ENCODE measurements at places on chromosomes 1 and 21.

DNA sequence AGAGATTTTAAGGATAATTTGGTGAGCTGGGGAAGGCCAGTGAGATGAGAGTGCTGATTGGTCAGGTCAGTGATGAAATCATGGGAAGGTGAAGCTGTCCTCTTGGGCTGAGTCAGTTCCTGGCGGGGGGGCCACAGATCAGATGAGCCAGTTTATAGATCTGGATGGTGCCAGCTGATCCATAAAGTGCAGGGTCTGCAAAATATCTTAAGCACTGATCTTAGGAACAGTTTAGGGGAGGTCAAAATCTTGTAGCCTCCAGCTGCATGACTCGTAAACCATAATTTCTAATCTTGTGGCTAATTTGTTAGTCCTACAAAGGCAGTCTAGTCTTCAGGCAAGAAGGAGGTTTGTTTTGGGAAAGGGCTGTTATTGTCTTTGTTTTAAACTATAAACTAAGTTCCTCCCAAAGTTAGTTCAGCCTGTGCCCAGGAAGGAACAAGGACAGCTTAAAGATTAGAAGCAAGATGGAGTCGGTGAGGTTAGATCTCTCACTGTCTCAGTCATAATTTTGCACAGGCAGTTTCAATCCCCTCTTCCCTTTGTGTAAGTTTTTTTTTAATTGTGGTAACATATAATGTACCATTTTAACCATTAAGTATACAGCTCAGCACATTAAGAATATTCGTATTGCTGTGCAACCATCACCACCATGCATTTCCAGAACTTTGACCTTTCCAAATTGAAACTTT, 39.4 kb downstream of the PTAFR start:
- no peak for DNase-seq

GRCh38 chr1:3677484-3677883, 25.2 kb downstream of the TP73 start:
- no peak for DNase-seq

- DNase-seq: no peak
Measured at GRCh38 chr1:180906511-180906910, 6.2 kb upstream of the KIAA1614 start.

DNA sequence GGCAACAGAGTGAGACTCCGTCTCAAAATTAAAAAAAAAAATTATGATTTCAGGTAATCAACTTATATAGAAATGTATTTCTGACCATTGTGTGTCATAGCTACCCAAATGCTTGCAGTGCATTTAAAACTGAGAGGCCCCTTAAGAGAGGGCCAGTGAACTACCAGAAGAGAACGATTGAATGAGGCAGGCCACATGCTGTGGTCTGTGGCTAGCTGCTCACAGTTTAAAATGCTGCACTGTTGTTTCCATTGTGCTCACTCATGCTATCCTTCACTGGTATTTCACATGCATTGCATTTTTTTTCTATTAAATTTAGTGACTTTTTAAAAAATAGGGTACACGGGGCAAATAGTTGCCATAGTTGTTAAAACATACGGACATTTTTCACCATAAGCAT, 26.0 kb downstream of the CHML start:
- no peak for DNase-seq

DNA sequence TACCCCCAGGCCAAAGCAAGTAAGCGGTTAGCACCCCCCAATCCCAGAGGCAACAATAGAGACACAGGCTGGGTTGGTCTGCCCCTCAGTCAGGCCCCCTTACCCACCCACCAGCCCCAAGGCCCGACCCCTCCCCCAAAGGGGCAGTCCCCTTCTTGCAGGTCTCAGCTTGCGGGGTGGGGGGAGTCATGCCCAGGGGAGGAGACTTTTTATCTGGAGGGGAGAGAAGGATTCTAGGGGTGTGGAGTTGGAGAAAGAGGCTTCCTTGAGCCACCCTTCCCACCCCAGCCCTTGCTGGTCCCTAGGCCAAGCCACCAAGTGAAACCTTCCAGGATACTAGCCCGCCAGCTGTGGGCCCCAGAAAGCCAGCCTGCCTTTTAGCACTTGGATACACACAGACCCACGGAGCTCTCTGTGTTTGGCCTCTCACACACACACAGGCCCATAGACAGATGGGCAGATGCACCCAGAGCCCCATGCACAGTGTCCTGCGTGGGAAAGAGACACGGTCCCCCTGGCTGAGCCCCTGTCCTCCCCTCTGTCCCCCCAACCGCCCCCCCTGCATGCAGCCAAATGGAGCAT, 7.1 kb downstream of the TMEM54 start:
- DNase-seq: no peak

DNA sequence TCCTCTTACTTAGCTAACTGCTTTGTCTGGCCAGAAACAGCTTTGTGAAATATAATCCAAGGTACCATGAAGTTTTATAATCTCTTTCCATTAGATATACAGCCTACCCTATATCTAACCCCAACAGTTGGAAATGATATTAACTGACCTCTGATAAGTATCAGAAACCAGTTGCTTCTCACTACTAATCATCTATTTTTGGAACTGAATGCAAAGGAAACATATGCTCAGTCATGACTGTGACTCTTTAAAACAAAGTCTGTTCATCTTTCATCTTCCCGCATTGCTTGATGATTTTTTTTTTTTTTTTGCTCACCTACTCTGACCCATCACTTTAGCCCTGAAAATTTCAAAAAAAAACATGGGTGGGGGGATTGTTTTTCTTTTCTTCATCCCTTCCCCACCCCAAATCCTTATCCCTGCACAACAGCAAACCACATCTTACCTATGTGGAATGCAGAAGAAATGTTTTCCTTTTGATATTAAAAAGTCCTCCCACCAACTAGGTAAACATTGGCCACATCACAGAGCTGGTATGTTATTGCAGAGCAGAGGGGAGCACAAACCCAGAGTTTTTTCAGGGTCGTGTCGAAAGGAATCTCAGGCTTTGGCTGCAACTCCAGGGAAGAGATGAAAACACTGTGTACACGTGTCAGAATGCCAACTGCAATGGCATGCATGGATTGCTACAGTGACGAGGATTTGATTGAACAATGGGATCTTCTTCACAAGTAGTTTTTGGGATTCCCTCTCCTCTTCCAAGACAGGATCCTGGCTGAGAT, 137.3 kb downstream of the SLC30A10 start:
- no peak for DNase-seq

DNA sequence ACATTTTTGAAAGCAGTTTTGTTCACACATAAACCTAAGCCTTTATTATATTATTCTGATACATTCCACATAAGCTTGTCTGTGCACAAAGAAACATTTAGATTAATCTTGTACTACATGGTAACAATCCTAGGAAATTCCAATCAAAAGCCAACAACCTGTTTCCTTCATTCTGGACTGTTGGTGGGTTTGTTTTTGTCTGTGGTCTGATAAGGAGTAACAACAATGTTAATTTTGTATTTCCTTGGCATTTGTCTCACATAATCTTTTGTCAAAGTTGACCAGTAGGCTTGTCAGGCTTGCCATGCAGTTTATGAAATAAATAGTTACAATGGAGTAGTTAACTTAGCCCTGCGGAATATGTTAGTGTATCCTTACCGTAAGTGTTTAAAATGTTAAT, 183.3 kb downstream of the DHRS3 start:
- DNase-seq: no peak

DNA sequence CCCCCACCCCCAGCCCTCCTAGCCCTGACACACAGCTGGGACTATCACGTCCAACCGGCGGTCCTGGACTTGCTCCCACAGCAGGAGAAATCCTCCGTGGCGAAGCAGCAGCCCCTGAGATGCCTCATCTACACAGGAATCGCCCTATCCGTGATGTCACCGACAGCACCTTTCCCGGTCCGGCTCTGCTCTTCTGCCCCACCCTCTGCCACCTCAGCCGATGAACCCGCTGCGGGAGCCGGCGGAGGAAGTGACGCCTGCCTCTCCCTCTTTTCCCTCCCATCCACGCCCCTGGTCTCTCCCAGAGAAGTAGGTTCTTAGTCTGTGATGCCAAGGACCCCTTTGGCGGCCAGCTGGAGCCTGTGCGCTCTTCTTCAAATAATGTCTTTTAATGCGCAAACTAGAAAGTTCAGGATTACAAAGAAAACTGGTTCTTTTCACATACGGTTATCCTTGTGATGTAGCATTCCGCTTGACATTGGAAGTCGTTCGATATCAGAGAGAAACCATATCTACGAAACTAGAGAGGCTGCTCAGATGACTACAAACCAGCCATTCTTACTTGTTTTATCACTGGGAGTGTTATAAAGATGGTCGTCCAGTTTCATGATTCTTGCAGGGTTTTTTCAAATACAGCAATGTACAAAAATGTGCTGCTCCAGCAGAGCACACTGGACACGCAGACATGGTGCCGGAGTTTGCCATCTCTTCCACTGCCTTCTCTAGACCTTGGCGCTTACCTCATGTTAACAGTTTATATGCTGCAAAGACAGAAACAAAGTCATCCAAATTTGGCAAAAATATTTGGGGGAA, 120.3 kb downstream of the PPIAL4G start:
- no peak for DNase-seq

DNA sequence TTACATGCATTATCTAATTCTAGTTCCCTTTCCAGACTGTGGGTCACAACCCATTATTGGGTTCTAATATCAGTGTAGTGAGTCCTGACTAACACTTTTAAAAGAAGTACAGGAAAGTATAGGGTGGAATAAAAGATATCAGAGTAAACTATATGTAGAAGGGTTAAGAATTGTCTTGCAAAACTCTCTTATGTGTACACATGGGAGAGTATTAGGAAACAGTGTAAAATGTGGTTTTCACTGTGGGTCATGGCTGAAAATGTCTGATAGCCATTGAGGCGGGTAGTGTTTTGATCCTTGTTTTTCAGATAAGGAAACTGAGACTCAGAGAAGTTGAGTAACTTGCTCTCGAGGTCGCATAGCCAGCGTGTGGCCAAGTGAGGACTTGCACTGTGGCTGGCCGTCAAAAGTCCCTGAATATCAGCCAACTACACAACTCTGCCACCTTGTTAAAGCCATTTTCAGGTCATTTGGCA, 18.5 kb upstream of the MTARC1 start:
- DNase-seq: no peak

DNA sequence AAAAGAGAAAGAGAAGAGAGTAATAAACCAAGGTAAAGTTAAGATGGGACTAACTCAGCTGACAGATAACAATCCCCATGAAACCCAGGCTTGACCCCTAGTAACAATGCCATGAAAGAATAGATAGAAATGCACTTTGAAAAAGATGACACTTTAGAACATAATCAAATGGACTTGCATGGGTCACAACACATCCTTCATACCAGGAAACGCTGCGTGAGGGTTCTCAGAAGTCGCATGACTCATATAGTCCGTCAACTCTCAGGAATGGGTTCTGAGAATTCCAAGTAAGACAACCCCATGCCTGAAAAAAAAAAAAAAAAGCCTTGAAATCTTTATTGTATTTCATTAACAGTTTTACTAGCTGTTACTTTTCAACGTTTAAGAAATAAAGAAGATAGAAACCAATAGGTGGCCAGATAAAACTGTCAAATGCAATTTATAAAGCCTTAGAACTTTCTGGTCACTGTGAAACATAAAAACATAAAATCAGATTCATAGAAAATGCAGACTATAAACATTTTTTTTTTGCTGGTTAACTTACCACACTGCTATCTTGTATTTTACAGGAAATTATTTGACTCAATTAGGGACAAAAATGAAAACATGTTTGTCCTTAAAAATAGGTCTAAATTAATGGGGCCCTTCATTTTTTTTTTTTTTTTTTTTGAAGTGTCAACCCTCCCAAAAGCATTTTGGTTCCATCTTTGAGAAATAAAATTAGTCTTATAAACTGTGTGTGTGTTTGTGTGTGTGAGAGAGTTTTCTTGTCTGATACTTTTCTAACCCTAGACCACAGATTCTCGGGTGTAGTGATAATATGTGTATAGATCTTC, 202.1 kb downstream of the NCAM2 start:
- no peak for DNase-seq

DNA sequence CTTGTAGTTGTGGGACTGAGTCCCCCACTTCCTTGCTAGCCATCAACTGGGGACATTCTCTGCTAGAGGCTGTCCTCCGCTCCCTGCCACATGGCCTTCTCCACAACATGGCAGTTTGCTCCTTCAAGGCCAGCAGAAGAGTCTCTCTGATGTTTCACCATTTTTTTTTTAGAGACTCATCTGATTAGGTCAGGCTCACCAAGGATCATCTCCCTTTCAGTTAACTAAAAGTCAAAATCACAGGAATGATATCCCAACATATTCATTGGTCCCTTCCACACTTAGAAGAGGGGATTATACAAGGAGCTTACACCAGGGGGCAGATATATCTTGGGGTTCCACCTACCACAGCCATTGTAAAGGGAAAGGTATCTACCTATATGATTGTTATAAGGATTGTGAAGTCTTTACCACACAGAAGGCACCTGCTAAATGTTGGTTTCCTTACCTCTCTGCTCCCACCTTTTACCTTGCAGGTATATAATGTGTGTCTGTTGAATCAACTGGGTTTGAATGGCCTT, 23.3 kb downstream of the RIMKLA start:
- no peak for DNase-seq

DNA sequence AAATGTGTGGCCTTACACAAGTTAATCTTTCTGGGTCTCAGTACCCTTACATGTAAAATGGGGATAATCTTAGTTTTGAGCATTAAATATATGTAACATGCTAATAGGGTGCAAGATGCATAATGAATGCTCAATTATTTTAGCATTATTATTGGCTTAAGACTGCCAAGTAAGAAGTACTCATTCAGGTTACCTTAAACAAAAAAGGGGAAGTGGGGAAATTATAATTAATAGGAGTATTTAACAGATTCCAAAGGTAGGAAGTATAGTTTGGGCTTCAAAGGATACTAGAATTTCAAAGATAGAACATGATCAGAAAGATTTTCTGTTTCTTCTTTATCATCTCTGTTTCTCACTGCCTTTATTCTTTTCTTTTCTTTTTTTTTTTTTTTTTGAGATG, 5.8 kb upstream of the CFAP126 start:
- no peak for DNase-seq
